ENCODE measurements at places on chromosomes 7 and 10.

DNA sequence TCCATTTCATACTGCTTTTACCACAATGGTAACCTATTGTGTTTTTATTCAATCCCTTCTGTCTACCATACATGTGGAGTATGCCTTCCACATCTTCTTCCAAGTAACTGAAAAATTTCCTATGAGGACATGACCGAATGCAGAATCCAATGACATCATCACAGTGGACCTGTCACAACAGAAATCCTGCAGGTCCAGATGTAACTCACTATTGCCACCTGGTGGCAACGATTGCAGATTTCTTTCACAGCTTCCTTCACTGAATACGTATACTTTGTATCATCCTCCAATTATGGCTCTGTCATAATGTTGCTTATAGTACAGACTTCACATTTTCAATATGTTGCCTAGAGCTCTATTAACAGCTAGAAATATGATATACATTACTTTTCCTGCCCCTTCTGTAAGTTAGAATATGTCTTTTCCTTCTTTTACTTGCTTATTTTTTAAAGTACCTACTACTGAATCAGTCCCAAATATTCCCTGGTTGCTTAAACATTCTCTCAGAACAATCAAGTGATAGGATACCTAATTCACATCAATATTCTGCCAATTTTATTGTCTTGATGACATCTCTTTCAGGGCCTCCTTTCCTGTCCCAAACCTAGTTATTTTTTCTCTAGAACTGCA, 45.4 kb downstream of the SLC13A1 start:
- DNase-seq, result peak; percentile 83

DNA sequence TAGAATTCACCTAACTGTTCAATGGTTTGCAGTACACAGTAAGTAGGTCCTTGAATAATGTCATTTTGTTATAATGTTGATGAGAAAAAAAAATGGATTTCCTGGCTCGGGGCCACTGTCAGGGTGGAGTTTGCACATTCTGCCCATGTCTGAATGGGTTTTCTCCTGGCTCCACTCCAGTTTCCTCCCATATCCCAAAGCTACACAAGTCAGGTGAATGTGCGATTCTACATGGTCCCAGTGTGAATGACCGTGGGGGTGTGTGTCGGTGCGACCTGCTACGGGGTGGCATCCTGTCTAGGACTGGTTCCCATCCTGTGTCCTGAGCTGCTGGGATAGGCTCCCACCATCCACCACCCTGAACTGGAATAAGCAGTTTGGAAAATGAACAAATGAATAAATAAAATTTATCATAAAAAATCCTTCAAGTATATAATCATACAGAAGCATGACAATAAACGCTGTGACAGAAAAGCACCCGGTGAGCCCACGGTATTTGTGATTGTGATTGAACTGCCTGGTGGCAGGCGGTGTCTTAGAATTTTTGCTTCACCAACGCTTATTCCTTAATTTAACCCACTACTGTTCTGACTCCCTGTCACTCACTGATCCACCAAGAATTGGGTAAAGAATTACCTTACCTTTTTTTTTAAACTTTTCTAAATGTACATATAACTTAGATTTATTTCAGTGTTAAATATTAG, 114.1 kb downstream of the ICA1 start:
- DNase-seq, result peak; percentile 68

- DNase-seq, result no peak
Observed at GRCh38 chr7:32680259-32681173, 185.2 kb downstream of the AVL9 start.

- peak; percentile 77 for DNase-seq
Observed at GRCh38 chr7:85554236-85555178, 367.7 kb upstream of the SEMA3D start.

DNA sequence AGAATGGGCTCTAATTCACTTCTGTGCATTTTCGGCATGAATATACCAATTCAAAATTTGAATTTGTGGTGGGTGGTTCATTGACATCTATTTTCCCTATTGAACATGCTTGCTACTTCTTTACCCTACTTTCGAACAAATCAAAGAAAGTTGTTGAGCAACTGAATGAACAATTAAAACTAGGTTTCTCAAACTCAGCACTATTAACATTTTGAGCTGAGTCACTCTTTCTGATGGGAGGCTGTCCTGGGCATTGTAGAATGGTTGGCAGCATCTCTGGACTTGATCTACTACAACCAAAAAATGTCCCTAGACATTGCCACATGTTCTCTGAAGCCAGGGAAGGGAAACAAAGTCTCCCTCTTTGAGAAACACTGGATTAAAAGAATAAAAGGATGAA, 116.7 kb downstream of the COL28A1 start:
- DNase-seq, result no peak

GRCh38 chr10:88920986-88921593, 31.5 kb downstream of the ACTA2 start:
- DNase-seq, result peak; percentile 2

DNA sequence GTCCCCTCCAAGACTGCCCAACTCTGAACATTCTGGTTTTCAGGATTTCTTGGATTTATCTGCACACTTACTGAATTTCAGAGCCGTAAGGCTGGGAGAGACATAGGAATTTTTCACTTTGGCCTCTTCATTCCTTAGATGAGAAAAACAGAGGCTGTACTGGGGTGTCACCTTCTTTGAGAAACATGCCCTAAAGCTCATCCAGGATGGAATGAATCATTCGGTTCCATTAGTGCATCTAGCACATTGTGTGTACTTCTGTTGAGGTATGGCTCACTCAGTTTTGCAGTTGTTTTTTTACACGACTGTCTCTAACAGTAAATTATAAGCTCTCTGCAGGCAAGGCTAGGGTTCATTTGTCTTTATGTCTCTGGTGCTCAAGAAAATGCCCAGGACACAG, 383.4 kb downstream of the GATA3 start:
- DNase-seq, result no peak

DNA sequence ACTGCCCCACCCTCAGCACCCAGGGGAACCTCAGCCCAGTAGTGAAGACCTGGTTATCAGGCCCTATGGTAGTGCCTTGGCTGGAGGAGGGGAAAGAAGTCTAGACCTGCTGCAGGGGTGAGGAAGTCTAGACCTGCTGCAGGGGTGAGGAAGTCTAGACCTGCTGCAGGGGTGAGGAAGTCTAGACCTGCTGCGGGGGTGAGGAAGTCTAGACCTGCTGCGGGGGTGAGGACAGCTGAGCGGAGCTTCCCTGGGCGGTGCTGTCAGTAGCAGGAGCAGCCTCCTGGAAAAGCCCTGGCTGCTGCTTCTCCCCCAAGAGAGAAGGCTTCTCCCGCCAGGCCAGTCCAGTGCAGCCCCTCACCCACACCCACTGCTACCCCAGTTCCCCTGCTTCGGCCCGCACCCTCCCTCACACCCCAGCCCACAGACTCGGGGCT, 6.3 kb downstream of the NOS3 start:
- DNase-seq, result no peak

GRCh38 chr7:135877805-135878204, 99.4 kb downstream of the MTPN start:
- DNase-seq, result peak; percentile 21

GRCh38 chr10:110336111-110336721, 31.5 kb upstream of the SMNDC1 start:
- DNase-seq, result no peak

DNA sequence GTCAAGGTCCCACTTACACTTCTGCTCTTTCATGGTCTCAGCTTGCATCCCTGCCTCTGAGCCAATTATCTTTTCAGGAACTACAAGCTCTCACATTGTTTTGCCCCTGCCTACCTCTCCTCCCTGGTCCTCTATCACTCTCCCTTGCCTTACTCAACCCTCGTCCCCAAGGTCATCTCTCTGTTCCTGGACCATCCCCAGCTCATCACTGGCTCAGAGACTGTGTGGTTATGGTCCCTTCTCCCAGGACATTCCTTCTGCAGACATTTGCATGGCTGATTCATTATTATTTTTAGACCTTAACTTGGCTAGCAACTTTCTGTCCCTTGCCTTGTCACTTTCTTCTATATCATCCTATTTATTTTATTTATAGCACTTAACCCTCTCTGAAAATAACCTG, 17.8 kb upstream of the GPAM start:
- no peak for DNase-seq

DNA sequence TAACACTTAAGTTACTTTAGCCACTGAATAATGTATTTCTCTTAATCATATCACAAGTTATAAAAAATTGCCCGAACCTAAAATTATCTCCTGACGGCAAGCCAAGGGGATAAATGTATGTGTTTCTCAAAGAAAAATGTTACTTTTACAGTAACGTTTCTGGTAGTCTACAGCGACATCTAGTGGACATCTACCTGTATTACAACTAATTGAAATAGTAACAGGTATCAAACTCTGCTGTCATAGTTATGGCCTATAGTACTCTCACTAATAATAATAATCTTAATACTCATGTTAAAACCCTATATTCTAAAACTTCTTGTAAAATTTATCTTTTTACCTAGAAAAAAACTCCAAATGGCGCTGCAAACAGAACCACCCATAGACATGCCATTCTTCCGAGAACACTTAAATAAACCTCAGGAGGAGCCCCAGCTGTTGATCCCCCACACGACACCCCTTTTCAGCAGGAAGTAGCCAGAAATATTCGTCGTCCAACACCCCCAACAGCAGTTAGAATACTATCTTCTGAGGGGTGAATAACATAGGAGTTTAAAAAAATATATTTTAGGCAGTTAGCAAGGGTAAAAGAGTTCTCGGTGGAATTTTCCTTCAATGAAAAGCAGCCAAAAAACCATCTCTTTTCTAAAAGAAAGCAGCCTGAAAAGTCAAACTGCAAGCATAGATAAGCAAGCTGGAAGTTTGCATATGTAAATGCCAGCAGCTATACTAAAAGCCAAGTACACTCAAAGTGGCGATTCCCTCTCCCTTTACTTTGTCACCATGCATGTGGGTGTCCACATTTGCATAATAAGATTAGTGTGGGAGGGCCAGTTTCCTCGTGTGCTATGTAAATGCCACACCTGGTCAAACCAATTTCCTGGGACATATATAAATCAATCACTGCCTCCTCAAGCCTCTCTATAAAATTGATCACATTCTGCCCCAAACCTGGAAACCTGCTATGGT, 40.5 kb upstream of the ZNF107 start:
- DNase-seq, result no peak

Data from NCI-H2081 (cell line).